ENCODE measurements at places on chromosomes 13 and 19.

GRCh38 chr13:36668316-36668715 lies 5.5 kb upstream of the SERTM1 start:
- no peak for DNase-seq

GRCh38 chr13:107202371-107203023 lies 634.6 kb upstream of the ARGLU1 start:
- no peak for DNase-seq

DNA sequence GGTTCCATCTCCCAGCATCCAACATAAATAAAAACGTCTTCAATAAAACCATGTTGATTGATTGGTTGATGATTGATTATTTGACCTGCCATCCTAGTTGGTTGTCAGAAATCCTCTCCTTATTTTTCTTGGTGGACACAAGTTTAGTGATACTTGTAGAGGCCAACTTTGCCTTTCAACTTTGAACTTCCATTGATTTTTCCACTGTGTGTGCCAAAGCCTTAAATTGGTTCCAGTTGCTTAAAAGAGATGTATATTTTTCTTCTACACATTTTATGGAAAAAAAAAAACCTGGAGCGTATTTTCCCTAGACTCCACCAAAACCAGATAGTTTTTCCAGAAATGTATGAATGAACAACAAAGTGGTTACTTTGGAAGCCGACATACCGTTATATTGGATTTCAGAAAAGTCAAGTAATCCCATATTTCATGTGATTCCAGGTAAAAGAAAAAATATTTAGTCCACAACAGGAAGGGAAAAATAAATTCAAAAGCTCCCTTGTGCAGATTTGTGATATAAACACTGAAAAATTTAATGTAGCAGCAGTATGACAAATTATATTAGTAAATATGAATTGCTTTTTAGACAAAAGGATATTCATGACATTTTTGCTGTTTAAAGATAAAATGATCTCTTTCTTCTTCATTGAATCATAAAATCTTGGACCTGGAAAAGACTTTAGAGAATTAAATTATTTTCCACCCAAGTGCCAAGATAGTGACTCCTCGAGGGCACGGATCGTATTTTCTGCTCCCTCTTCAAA lies 85.2 kb downstream of the MBNL2 start:
- DNase-seq = no peak

DNA sequence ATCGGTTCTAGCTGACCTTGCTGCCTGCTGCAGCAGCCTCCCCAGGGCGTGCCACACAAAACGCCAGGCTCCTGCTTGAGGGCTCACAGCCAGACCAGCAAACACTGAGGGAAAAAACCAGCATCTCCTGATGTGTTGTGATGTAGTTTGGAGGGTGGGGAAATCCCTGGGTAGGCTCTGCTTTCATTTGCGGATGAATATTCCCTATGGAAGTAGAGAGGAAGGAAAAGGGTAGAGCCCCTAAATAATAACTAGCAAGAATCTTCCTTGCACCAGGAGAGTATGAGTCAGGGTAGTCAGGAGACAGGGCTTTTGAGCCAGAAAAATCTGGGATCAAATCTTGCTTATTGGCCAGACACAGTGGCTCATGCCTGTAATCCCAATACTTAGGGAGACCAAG lies 545.3 kb downstream of the RFC3 start:
- DNase-seq = no peak

GRCh38 chr19:45508861-45509691 lies 1.8 kb downstream of the VASP start:
- peak; percentile 41 for DNase-seq

GRCh38 chr13:93080166-93080565 lies 146.4 kb upstream of the GPC6 start:
- no peak for DNase-seq

- no peak for DNase-seq
Observed at GRCh38 chr19:44050740-44051649, 841 bp upstream of the ZNF223 start.

DNA sequence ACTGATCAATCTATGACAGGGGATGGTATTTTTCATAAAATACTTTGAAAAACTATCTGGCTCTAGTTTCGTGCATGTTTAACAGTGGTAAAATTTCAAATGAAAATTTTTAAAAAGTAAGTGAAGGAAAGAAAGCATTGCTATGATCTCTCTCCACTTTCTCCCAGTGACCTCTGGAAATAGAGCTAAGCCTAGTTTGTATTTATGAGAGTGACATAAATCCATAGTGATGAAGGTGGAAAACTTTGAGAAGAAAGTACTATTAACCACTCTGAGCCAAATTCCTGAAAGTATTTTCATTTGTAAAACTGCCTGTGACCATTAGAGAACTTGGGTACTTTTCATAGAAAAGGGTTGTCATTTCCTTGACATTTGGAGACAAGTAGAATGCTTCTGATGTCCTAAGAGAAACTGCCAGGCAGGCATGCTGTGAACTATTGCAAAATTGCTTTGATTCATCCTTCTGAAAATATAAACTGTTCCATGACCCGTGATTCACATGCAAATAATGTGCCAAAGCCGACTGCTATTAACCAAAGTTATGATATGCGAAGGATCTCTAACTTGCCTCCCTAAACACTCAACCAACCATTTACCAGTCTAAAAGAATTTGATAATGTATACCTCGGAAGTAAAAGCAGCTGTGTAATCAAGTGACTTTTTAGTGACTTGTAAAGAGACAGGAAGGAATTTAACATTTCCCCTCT lies 133.2 kb downstream of the VWA8 start:
- no peak for DNase-seq

DNA sequence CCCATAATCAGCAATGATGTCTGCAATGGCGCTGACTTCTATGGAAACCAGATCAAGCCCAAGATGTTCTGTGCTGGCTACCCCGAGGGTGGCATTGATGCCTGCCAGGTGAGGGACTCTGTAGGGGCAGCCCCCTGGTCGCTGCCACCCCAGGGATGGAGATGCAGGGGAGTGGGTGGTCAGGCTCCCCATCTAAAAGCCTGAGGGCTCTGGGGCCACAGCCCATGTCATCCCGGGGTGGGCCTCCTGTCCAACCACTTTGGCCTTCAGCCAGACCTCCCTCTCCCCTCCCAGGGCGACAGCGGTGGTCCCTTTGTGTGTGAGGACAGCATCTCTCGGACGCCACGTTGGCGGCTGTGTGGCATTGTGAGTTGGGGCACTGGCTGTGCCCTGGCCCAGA lies 24.1 kb downstream of the HPN start:
- DNase-seq = no peak

- no peak for DNase-seq
Observed at GRCh38 chr19:38019396-38019724, 112.4 kb downstream of the SIPA1L3 start.

GRCh38 chr13:66237411-66238062 lies 992.6 kb downstream of the PCDH9 start:
- no peak for DNase-seq

DNA sequence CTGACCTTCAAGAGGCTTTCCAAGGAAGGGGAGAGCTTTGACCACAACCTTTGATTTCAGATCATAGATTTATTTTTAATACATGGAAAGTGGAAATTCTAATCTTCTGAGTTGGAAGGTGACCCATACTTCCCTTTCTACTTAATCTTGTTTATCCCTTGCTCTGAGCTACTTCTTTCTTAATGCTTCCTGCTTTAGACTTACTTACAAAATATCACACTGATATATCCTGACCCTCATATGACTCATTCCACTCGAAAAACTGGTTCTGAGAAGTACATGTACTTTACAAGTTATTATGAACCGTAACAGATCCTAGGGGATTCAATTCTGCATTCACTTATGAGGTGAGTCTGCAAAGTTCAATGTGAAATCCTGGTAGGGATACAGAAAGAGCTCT lies 76.2 kb upstream of the IRS2 start:
- no peak for DNase-seq

GRCh38 chr19:7637374-7638256 lies 705 bp downstream of the STXBP2 start:
- no peak for DNase-seq

GRCh38 chr13:79727086-79727485 lies 246.1 kb downstream of the NDFIP2 start:
- DNase-seq = no peak

DNA sequence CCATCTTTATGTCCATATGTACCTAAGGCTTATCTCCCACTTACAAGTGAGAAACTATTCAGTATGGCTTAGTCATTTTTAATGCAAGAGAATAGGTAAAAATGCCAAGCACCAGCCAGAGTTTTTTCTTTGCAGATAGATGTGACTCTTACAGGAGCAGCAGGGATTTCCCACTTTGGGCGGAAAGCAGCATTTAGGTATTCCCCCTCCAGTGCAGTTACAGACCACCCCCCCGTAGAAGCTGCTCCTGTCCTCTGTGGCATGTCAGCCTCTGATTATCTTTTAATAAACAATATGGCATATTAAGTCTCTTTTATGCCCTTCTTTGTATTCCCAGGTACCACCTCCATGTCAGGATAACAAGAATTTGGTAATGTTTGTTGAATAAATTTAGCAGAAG lies 24.7 kb upstream of the USPL1 start:
- no peak for DNase-seq

- DNase-seq = no peak
Observed at GRCh38 chr13:113124211-113124970, 1.8 kb downstream of the F10 start.

- no peak for DNase-seq
Observed at GRCh38 chr13:55653497-55653896, 1487.2 kb upstream of the PRR20A start.

GRCh38 chr19:23385404-23385803 lies 9.9 kb downstream of the ZNF91 start:
- DNase-seq = no peak

GRCh38 chr19:10074153-10074552 lies 12.0 kb upstream of the SHFL start:
- DNase-seq = no peak

DNA sequence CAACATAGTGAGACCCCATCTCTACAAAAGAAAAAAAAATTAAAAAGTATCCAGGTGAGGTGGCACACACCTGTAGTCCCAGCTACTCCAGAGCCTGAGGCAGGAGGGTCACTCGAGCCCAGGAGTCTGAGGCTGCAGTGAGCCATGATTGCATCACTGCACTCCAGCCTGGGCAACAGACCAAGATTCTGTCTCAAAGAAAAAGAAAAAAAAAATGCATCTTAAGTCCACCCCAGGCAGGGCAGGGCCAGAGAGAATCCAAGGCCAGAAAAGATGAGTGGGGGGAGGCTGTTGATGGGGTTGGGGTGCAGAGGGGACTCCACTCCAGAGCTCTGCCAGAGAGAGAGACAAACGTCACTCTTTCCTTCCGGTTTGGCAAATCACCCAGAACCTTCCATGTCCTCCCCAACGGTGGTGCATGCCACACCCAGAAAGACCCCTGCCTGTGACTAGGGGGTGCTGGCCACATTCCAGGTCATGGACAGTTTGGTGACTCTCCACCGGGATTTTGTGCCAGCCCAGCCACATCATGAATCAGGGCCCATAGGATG lies 431 bp downstream of the FUT3 start:
- no peak for DNase-seq

- DNase-seq = no peak
Observed at GRCh38 chr19:18513868-18514267, 8.0 kb downstream of the ELL start.

GRCh38 chr19:55648585-55649267 lies 714 bp downstream of the CCDC106 start:
- DNase-seq = no peak

DNA sequence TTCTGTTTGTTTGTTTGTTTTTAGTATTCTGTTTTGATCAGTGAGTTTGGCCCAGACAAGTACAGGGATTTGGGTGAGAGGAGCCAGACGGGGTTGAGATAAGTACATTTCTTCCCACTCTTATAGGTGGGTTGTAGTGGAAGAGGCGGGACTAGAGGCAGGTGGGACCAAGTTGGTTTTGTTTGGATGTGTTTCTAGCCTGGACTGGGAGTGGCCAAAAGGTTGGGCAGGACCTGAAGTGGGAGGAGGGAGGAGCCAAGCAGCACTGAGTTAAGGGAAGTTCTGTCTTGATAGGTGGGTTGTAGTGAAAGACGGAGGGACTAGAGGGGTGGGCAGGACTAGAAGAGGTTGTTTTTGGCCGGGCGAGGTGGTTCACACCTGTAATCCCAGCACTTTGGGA lies 9.0 kb downstream of the DNASE2 start:
- no peak for DNase-seq

GRCh38 chr19:8612807-8613171 lies 2.3 kb upstream of the ADAMTS10 start:
- no peak for DNase-seq

- no peak for DNase-seq
Observed at GRCh38 chr13:99308471-99309087, 1.4 kb upstream of the GPR183 start.

DNA sequence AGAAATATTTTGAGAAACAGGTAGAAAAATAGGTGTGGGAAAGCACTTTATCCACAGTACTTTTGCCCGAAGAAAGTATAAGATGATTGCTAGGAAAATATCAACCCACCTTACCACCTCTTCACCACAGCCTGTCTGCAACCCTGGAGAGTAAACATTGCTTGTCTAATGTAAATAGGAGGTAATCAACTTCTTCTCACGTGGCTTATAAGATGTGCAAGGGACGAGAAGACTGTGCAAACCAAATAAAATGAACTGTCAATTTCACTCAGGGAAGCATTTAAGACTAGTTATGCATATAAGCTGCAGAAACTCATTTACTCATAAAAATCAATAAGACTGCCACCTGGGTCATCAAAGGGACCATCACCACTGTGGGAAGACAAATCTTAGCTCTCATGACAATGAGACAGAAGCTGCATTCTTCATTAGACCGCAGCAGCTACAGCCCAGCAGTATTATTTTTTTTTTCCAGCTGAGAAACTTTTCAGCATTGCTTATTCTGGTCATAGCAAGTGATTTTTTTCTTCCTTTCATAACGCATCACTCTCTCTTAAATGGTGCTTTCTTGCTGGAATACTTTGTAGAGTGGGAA lies 807.7 kb upstream of the GPC6 start:
- DNase-seq = no peak

DNA sequence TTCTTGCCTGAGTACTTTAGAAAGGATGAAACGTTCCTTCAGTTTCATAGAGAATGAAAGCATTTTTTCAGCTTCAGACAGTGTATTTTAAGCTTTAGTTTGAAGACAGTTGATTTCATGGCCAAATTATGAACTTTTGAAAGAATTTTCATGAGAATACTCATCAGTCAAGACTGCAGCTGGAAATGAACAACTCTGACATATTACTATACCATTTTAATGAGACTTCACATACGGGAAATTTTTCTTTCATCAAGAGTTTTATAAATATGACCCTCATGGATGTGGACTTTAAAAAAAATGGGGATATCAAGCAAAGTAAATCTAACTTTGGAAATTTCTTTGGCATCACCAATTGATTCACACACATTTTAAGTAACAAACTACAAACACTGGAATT lies 6.4 kb downstream of the LATS2 start:
- DNase-seq = no peak

- DNase-seq = no peak
Observed at GRCh38 chr19:2732157-2732725, 7.6 kb downstream of the SLC39A3 start.

GRCh38 chr19:10288662-10289166 lies 1.0 kb upstream of the ICAM5 start:
- DNase-seq = peak; percentile 56
